ENCODE measurements at places on chromosomes 5 and 9.

DNA sequence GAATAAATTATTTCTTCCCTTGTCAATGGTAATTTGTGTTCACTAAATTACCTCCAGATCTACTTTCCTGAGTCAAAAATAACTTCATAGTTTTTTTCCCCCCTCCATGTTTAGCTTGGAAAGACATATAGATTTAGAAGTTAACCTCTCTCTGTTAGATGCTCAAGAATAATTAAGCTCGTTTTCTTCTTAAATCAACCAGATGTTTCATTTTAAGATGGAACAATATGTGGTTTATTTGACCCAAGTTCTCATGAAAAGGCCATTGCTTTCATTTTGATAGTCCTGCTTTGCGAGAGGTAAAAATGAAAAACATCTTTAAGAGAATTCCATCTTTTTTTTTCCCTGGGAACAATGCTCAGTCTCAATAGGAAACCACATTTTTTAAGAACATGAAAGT, 27.7 kb upstream of the GAS1 start:
- DNase-seq = no peak

GRCh38 chr9:137134191-137134590, 4.8 kb upstream of the GRIN1 start:
- DNase-seq = no peak

- DNase-seq = no peak
These were observed 158.7 kb downstream of the TMEM167A start for GRCh38 chr5:82918311-82919031.

GRCh38 chr9:126788046-126788445, 16.8 kb upstream of the ZBTB43 start:
- no peak for DNase-seq

DNA sequence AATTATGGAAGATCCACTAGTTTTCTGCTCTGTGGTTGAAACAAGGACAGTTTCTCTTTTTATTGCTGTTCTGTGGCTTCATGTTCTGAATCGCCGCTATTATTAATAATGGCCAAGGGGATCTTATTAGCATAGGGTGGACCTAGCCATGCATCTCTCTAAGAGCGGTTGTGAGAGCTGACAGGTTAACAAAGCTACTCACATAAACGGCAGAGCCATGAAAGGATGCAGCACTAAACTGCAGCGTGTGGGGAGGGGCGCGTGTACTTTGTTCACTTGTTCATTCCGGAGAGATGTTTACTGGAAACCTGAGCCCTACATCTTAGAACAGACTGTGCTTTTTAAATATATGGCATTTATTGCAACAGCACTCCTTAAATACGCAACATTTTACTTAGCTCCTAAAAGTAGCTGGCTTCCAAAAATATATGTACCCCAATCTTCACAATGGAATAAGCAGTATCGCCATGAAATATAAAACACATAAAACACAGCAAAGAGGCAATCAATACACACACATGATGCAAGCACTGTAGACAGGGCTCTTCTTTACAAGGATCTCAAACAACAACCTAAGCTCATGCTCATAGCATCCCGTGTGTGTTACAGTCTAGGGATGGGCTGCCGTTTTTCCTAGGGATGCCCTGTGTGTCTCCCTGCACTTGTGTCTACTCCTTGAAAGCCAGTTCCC, 424.6 kb downstream of the MED10 start:
- DNase-seq = no peak

DNA sequence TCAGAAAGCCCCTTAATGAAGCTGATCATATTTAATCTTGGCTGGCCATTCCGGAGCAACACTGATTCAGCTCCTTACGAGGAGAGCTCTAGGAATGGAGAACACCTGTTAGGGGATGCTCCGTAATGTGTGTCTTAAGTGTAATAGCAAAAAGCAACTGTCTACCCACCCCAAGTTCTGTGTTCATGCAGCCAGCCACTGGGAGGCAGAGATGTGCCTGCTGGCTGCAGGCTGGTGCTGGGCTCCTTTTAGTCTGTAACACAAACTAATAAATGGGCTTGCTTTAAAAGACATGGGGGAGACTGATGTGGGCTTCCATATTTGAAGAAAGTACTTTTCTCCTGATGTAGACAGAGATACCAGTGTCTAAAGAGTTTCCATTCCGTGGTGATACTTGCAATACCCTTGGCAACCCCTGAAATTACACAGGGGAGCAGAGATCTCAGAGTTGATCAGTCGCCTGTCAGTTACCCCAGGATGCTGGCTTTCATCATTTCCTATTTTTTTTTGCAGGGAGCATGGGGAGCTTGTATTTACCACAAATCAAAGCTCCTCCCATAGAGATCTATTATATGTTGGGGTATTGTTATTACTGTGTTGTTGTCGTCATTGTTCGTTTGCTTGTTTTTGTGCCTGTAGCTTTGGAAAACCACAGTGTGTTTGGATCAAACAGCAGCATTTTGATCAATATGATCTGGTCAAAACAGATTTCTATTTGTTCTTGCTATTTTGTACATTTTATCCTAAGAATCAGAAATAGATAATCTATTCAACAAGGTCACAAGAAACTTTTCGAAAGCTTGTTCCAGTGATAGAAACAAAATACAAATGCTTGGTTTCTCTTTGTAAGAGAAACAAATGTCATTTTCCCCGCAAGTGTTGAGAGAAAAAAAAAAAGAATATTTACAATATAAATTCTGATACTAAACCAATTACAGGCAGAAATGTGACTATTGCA, 65.8 kb downstream of the MTX3 start:
- DNase-seq = no peak

GRCh38 chr9:38177680-38178079, 108.7 kb upstream of the SHB start:
- no peak for DNase-seq

- no peak for DNase-seq
These were observed 32.9 kb downstream of the NSG2 start for GRCh38 chr5:174078416-174078815.

- no peak for DNase-seq
These were observed 31.5 kb upstream of the MVB12B start for GRCh38 chr9:126295082-126295477.

DNA sequence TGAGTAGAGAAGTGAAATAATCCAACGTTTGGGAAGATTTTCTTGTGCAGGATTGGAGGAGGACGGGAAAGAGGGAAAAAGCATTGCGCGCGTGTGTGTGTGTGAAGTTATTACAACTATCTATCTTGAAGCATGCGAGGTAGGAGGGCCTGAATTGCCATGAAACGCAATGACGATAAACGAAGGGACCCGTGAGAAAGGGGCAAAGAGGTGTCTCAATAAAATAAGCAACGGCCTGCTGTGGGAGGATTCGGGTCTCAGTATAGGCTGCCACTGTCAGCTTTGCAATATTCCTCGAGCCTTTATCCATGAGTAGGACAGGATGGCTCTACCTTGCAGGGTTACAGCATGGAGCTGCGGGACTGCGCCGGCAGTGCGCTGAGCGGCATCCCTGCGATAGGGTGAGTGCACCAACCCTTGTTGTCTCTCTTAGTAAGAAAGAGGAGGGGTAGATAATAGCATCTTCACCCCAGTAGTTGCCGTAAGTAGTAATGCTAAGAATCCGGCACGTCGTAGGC, 631 bp upstream of the RCL1 start:
- no peak for DNase-seq

DNA sequence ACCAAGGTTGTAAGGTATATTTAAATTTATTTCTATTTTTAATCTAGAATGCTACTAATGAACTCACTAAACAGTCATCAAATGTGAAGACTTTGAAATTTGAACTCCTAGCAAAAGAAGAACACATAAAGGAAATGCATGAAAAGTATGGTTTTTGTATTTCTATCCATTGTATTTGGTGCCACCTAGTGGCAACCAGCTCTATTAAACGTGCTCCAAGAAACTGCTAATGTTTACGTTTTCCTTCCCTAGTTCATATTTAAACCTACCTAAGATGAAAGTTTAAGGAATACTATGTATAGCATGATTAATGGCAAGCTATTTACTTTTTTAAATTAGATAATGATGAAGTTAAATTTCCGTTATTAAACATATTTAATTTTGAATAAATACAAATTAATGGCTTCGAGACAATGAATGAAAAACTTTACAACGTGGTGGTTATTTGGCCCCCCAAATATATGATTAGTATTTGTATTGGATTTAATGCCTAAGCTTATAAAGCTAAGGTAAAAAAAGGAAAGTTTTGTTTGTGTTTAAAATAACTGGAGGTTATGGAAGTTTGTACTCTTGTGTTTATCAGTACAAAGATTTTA, 115.9 kb upstream of the SH3GL2 start:
- peak; percentile 66 for DNase-seq

DNA sequence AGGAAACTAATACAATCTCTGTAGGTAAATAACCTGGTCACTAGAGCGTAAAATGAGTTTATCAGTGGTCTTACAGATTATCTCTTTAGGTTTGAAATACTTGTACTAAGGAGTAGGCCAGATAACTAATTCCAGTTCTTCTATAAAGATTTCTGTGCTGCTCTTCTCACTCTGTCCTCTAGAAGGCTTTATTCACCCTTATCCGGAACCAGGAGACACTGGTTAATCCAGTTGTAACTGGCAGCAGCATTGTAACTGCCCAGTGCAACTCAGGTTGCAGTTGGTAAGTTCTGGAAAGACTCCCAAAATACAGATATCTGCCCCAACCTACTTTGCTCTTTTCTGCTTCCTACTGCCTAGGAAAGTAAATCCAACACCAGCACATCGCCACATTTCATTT, 19.8 kb downstream of the C5orf22 start:
- DNase-seq = no peak

DNA sequence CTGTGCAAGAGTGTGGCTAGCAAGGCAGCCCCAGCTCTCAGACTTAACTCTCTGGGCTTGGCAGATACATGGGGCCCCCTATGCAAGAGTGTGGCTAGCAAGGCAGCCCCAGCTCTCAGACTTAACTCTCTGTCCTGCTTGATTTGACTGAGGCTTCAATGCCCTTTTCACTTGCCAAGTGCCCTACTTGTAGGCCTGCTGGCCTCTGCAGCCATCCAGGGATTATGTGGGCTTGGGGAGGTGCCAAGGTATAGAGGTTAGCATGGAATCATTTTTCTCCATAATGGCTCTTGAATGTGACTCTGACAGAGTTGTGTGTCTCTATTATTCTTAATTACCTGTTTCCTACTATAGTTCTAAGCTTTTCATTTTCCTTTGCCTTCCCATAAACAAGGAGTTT, 115.5 kb upstream of the RUSC2 start:
- DNase-seq = no peak

- DNase-seq = no peak
These were observed 605.0 kb downstream of the MTRR start for GRCh38 chr5:8473827-8474568.

GRCh38 chr9:133572821-133573361, 36.3 kb downstream of the FAM163B start:
- no peak for DNase-seq

DNA sequence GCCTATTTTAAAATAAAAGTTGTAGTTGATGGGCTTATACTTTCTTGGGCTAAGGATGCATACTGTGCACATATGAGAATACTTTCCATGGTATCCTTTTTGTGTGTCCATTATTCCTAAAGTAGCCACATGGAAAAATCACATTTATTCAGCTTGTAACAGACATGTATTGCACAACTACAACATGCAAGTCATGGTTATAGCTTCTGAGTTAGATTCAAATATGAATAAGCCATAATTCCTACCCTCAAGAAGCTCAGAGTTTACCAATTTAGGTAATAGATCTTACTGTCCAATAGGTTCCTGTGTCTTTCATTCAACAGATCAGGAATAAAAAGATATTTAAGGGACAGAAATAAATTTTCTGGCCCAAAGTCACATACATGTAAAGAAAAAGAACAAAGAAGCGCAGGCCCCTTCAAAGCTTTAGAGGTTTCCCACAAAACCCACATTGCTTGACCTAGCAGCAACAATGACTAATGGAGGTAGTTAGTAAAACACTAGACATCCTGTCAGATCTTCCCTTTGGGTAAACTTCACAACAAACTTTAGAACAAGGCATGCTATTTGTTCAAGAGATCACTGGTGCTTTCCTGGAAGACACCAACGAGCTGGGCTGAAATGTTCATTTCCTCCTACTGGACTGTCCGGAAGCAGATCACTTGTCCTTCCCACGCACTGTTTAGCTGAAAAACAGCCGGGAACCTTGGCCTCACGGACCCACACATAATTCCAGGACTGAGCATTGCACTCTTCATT, 78.4 kb upstream of the ITGA1 start:
- no peak for DNase-seq

GRCh38 chr5:173858670-173859407, 29.3 kb upstream of the CPEB4 start:
- no peak for DNase-seq

- no peak for DNase-seq
These were observed 328.3 kb upstream of the MPDZ start for GRCh38 chr9:13607481-13608441.

DNA sequence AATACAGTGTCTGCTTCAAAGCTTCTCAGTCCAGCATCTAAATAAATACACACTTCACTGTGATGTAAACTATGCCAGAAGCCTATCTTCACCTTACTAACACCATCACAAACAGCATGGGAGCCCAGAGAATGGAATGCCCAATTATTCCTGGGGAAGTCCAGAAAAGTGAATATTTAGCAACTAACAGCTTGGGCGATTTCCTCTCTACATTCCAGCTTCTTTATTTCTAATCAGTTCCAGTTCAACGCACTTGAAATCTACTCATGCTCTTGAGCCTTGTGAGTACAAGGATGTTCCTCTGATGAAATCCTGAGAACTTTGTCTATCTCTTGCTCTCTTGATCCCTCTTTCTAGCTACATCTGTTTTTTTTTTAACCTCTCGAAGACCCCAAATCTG, 100.4 kb upstream of the C9orf72 start:
- no peak for DNase-seq

GRCh38 chr5:154461531-154461930, 15.7 kb downstream of the SAP30L start:
- no peak for DNase-seq

DNA sequence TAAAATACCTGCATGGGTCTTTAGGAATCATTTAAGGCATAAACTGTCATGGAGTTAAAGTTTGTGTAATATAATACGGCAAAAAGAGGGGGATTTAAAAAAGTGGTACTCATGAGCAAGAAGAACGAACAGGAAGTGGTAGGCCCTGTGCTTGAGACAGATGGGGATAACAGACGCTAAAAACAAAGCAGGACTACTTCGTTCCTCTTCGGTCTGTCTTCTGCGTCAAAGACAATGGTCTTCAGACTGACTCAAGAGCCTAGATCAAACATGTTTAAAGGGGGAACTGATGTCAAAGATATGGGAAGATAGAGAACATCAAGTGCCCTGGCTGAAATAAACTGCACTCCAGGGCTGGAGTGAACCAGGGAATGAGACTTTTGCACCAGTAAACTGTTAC, 59.8 kb upstream of the RFX3 start:
- DNase-seq = no peak

- peak; percentile 6 for DNase-seq
These were observed 845.2 kb upstream of the CDH10 start for GRCh38 chr5:25489834-25490538.

DNA sequence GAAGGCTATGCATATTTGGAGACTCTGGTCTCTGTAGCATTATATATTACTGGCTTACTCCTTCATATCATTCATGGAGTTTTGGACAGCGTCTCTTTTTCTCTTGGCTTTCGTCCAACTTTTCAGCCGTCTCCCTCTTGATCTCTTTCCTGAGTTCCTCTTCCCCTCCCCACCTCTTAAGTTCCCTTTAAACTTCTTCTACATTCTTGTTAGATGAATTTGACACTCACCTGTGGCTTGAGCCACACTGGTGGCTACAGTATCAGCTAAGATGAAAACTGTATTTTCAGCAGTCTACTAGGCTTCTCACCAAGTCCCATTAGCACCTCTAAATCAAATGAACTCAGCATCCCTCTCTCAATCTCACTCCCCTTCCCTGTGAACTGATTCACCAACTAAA, 128.1 kb downstream of the STARD4 start:
- no peak for DNase-seq

GRCh38 chr9:134407121-134407779, 81.0 kb downstream of the RXRA start:
- peak; percentile 97 for DNase-seq

- DNase-seq = no peak
These were observed 238.4 kb upstream of the PANK3 start for GRCh38 chr5:168817591-168817990.
